ENCODE measurements at places on chromosomes 6 and 20.
A peak's percentile ranks its signal among the peaks of the same experiment; 100 is the strongest.

DNA sequence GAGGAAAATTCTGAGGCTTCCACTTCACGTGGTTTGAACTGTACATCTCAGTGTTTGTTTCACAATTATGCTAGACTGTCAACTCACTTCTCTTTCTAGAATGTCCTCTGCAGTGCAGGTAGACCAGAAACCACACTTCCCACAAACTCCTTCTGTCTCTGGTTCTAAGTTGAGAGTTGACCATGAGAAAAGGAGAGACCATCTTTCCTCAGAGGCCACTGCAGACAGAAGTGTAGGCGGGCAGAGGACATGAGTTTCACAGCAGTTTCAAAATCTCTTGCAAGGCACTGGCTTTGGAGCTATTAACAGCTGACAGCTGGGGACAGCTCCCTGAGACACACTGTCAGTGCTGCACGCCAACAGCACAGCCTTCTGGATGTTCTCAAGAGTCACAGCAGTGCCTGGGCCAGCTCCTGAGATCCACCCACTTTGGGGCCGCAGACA is 55.4 kb upstream of the MOXD1 start:
- peak; percentile 24 for DNase-seq

GRCh38 chr6:22952097-22952496 is 382.7 kb downstream of the HDGFL1 start:
- no peak for DNase-seq

DNA sequence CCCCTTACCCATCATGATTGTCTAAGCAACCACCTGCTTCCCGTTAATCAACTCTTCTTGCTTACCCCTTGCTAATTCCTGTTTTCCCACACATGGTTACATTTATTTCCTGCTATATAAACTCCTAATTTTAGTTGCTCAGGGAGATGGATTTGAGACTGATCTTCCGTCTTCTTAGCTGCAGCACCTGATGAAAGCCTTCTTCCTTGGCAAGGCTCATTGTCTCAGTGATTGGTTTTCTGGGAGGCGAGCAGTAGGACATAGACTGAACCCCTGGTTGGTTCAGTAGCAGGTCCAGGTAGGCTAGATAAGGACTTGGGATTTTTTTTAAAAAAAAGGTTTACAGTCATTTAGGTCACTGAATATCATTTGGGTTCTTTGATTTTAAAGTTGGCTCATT is 50.4 kb downstream of the PRND start:
- no peak for DNase-seq

GRCh38 chr20:38870733-38871559 is 55.3 kb upstream of the FAM83D start:
- no peak for DNase-seq
